ENCODE measurements at places on chromosomes 5 and 9.

- DNase-seq = no peak
Observed at GRCh38 chr5:150904479-150905311, at the start of gene ZNF300. Gene ZNF300 (minus strand): TSS chr5:150904980. CDS start chr5:150903155, 1,825 bp downstream.

GRCh38 chr5:73865315-73865714, 239.3 kb downstream of the ARHGEF28 start:
- no peak for DNase-seq

DNA sequence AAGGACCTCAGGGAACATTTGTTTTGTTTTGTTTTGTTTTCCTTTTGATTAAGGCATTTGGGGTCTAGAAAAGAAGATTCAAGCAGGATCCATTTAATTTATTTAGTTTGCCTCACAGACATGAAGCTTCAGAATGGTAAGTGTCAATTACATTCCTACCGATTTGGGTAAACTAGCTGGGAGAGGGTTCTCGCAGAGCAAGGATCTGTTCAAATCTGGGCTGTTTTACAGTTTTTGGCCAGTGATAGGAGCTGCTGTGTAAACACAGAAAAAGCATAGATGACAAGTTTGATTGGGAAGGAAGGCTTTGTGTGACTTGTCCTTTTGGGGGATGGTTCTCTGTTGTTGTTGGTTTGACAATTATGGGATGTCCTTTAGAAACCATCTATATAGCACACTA, 470.3 kb upstream of the WWC1 start:
- no peak for DNase-seq

GRCh38 chr9:10700915-10701314, 88.1 kb upstream of the PTPRD start:
- no peak for DNase-seq

DNA sequence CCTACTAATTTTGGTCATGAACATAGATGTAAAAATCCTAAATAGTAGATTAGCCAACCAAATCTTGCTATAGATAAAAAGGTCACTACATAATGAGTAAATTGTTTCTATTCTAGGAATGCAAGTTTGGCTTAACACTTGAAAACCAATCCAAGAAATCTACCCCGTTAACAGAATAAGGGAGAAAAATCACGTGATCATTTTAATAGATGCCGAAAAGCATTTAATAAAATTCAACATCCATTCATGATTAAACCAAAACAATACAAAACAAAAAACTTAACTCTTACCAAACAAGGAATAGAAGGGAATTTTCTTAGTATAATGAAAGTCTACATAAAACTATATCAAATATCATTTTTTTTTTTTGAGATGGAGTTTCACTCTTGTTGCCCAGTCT, 20.7 kb upstream of the SMU1 start:
- no peak for DNase-seq

DNA sequence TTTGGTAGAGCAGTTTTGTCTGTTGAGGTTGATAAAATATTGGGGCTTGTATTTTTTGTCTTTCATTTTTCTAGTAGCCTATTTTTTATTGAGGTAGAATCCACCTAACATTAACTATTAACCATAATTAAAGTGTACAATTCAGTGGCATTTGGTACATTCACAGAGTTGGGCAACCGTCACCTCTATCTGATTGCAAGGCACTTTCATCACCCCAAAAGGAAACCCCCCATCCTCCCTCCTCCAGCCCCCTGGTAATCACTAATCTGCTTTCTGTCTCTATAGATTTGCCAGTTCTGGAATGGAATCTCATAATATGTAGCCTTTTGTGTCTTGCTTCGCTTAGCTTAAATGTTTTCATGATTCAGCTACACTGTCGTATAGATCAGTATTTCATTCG, 55.5 kb upstream of the DMRT3 start:
- DNase-seq = no peak

DNA sequence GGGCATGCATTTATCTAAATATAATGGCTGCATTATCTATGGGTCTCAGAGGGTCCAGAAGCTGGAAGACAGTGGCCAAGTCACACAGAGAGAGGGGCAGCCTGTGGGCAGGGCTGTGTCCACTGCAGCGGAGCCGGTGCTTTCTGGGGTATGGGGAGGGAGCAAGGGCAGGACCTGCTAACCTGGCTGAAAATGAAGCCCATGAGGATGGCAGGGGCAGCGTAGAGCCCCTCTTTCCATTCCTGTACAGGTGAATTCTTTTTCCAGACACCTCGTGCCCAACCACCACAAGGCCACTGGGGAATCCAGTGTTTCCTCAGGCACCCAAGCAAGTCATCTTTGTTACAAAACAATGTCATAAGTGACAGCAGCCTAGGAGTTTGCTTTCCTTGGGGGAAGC, 305.9 kb upstream of the IRX4 start:
- DNase-seq = no peak

DNA sequence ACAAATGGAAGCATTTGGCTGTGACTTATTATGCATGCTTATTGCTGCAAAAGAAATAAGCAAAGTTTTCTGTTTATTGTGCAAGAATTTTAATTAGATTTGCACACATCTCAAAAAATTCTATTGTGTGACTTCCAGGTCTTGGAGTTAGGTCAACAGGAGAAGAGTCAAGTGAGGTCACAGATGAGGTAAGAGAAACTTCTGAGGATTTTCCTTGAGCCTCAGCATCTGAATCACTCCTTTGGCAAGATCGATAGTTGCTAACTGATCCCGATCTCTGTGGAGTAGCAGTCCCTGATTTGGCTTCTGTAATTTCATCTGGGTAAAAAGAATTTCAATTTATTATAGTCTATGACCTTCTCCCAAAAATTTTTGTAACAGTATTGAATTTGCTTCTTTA, 6.9 kb upstream of the TTC33 start:
- no peak for DNase-seq

- DNase-seq = no peak
Observed at GRCh38 chr9:131697908-131698617, 41.8 kb downstream of the RAPGEF1 start.

GRCh38 chr5:132686193-132686592, 12.4 kb downstream of the IL4 start:
- no peak for DNase-seq

- no peak for DNase-seq
Observed at GRCh38 chr9:20865347-20865746, 166.1 kb downstream of the HACD4 start.

DNA sequence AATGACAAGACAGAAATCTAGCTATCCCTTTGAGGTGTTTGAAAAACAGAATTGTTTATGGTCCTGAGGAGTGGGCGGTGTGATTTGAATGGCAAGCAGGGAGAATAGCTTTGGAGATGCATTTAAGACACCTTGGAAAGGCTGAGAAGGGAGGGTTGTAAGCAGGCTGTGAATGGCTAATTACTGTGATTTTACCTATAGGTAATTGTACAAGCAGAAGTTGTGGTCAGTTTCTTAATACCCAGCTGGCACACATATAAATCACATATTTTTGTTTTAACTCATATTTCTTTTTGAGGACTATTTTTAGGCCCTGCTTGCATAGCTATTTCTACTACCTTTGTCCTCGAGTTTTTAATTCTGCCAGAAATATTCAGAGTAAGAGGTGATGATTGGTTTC, 248.6 kb downstream of the KDM4C start:
- DNase-seq = no peak

GRCh38 chr5:175609526-175609925, 48.3 kb upstream of the HRH2 start:
- DNase-seq = no peak

DNA sequence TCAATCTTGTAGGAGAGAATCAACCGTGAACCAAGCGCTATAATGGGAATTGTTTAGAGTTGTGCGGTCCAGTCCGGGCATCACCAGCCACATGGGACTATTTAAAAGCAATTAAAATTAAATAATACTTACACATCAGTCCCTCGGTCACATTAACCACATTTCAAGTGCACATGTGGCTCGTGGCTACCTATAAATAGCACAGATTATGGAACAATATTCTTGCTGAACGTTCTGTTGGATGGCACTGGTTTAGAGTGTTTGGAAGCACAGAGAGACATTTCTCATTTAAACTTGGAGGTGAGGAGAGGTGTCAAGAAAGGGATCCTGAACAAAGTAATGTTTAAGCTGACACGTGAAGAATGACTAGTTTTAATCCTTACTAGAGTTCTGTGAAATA, 12.5 kb upstream of the PIP5K1B start:
- DNase-seq = no peak

GRCh38 chr5:14183187-14183939, 40.2 kb downstream of the TRIO start:
- DNase-seq = no peak

- DNase-seq = no peak
Observed at GRCh38 chr9:89837162-89837933, 232.5 kb downstream of the GADD45G start.

DNA sequence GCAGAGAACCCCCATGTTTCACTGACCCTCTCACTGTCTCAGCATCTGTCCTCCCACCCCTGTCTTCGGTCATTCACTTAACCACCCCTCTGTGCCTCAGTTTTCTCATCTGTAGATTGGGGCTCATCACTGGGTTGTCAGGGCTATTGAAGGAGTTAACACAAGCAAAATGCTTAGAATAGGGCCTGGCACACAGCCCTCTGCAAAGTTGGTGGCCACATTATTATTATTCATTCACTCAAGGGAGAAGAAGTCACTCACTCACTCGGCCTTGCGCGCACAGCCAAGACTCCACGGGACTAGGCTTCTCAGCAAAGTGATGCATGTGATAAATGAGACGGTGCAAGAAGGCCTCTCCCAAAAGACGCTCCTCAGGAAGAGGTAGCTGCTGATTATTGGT, 8.0 kb downstream of the PDGFRB start:
- DNase-seq = no peak

Measured in NCI-H1048 (cell line).